Activated CD4-positive, alpha-beta T cell treated with anti-CD3 and anti-CD28 coated beads for 1 hour (primary cell): ENCODE measurements at places on chromosomes 5 and 9.

- DNase-seq, result no peak
Measured at GRCh38 chr5:109246841-109247592, 162.8 kb downstream of the PJA2 start.

- DNase-seq, result no peak
Measured at GRCh38 chr5:144134194-144134826, 36.1 kb downstream of the YIPF5 start.

GRCh38 chr5:80189701-80190100 is 66.1 kb downstream of the SERINC5 start:
- no peak for DNase-seq

- no peak for DNase-seq
Measured at GRCh38 chr9:15400281-15400941, 22.3 kb upstream of the SNAPC3 start.

- peak; percentile 32 for DNase-seq
Measured at GRCh38 chr5:172833686-172834414, at the start of gene ERGIC1. TSS of gene ERGIC1 (plus strand) at chr5:172834251. CDS start at chr5:172834414, 163 bp downstream.

DNA sequence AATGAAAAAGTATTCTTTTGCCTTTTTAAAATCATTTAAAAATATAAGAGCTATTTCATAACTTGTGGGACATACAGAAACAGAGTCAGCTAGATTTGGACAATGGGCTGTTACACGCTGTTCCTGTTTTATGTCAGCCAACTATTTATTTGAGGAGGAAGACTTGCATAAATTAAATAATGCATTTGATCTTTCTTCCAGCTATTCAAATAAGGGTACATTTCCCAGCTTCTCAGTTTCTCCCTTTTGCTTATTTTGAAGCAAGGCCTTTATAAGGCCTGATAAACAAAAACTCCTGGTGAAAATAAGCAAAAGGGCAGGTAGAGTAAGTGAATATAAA is 6.5 kb downstream of the STOM start:
- DNase-seq, result no peak

DNA sequence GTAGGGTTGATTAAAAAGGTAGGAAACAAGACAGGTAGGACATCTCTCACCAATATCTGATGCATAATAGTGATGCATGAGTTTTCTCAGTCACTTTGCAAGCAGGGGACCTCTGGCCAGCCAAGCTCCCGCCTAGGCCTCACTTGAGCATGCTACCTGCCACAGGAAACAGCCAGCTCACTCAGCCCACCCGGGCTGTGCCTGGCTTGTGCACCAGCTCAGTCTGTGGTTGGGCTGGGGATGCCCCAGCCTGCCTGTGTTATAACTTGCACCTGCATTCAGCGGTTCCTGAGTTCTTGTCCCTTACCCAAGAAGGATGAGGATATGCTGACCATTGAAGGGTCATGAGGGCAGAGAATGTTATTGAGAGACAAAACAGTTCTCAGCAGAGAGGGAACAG is 172.8 kb upstream of the PLCXD3 start:
- no peak for DNase-seq

DNA sequence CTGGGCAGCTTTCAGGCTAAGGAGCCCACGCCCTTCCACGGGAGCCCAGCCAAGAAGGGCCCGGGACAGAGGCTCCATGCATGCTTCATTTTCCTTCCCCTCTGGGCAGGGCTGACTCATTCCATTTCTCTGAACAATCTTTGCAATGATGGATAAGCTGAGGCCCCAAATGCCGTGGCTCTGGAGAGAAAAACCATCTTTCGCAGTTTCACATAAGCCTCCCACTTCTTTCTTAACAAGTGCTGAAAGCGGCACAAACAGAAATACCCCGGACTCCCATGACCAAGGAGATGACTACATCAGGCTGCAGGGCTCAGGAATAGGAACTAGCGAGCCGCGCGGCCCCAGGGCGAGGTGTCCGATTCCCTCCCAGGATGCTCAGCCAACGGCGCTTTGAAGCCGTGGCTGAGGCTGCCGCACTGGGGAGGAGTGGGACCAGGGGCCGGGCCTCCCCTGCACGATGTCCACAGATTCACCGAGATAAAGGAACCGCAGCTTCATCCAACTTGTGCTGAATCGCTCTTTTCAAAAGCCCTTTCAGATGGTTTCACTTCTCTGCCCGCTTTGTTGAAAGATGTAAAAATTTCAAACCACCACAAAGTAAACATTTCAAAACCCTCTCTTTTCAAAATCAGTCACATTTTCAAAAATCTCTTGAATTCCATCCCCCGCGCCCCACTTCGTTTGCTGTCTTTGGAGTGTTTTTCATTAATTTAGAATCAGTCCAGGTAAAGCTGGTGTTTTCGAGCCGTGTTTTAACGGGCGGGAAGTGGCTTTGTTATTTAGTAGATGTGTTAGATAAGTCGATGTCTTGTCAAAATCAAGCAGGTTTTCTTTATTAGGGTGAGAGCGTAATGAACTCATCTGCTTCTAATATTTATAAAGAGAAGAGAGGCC is 96.5 kb upstream of the LMX1B start:
- DNase-seq, result no peak

GRCh38 chr5:140551872-140552271 is 4.4 kb downstream of the EIF4EBP3 start:
- no peak for DNase-seq

- DNase-seq, result no peak
Measured at GRCh38 chr5:102341681-102342288, 45.7 kb upstream of the SLCO4C1 start.

DNA sequence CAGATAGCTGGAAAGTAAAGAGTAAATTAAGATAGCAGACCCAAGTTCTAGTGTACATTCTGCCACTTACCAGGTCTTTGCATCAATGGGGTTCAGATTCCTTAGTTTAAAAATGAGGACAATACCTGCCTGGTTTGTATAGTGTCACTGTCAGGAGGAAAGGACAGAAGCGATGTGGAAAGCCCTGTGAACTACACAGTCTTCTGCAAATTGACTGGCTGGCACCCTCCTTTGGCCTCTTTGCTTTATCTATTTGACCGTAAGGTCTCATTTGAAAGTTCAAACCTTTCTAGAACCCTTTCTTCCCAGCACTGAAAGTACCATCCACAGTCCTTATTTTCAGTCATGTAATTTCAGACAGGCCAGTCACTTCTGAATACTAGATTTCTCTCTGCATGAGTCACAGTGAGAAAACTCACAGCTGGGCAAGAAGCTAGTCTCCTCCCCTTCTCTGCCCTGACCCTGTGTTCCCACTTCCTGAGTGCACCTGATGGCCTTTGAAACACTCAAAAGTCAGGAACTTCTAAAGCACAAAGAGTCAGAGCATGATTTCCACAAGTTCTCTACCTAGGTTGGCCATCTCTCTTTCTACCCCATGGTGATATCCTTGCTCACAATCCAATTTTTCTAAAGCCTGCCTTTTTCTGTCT is 91.3 kb upstream of the RASEF start:
- DNase-seq, result no peak

DNA sequence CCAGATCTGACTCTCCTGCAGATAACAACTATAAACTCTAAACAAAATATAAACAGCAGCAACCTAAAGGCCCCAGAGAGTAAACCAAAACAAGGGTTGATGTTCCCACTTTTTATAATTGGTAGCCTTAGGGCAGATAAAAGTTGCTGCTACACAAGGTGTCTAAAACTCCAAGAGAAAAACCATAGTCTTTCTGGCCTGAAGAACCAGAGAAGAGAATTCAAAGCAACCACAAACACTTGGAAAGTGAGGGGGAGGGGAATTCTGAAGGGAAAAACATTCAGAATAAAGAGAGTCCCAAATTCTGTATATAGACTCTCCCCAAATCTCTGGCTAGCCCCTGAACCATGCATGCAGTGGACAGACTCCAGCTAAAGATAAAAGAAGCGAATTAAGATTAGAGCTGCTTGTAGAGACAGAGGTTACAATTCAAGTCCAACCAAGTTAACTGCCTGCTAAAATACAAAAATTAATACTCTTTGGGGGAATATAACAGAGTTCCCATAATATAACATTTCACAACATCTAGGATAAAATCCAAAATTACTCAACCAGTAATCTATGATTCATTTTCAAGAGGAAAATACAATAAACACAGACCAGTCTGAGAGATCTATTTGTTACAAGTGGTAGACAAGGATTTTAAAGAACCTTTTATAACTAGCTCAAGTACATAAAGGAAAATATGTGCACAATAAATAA is 37.5 kb upstream of the RGMB start:
- DNase-seq, result no peak

GRCh38 chr9:129553277-129553676 is 67.6 kb downstream of the C9orf50 start:
- no peak for DNase-seq

DNA sequence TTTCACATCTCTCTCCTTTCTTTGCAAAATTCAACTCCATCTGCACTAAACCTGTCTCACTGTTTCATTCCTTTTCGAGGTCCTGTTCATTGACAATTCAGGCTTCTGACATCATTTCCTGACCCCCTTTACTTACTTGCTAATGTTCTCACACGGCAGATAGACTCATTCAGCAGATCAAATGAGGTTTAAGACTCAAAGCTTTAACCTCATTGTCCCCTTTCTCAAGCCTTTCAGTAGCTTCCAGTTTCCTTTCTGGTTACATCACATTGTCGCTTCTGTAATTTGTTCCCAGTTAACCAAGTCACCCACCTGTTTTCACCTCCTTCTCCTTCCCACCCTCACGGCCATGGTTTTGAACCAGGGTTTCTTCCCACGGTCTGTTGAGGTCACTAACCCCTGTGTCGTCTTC is 143.4 kb upstream of the OTULINL start:
- DNase-seq, result no peak

DNA sequence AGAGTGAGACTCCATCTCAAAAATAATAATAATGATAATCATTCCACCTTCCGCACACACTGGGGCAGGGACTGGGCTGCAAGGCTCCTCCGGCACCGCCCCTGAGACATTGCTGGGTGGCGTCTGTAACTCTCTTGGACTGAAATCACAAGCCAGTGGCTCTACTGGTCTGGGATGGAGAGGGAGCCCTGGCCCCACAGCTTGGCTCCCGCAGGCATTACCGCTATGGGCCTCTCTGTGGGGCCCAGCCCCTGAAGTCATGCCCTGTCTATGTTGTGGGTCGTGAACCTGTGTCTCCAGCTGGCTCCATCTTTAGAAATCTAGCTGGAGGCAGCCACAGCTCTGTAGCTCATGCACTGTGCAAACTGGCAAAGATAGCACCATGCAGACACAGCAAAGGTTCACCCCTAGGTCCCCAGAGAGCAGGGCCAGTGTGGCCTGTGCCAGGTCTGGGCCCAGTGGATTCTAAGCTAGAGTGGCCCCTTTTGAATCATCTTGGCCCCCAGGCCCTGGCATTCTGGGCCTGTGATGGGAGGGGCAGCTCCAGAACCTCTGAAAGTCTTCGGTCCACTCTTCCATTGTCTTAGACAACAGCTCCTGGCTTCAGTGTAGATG is 36.1 kb upstream of the COL5A1 start:
- peak; percentile 1 for DNase-seq
